Stimulated activated CD4-positive, alpha-beta T cell treated with anti-CD3 and anti-CD28 coated beads, Interleukin-2, amount 100 ng/mL, for 24 hours (primary cell): ENCODE measurements at places on chromosomes 4 and X.

DNA sequence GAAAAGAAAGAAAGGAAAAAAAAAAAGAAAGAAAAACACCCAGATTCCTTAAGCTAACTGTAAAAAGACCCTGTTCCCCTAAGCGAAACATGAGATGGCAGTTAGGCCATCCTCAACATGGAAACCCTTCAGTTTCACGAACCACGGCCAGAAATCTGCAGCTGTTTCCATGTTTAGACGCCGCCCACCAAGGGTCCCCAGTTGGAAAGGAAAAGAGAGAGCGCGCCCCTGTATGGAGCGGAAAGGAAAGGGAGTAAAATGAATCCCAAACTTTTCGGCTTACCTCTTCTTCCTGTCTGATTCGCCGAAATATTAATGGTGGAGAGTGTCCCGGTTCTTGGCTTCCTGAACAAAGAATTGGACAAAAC lies 38.3 kb downstream of the MGARP start:
- no peak for DNase-seq

GRCh38 chr4:140238351-140239056 lies 84.5 kb upstream of the MAML3 start:
- no peak for DNase-seq

GRCh38 chrX:65203545-65203944 lies 227.3 kb upstream of the ZC4H2 start:
- DNase-seq: no peak

- DNase-seq: no peak
Observed at GRCh38 chrX:16839219-16839851, 30.8 kb downstream of the RBBP7 start.

DNA sequence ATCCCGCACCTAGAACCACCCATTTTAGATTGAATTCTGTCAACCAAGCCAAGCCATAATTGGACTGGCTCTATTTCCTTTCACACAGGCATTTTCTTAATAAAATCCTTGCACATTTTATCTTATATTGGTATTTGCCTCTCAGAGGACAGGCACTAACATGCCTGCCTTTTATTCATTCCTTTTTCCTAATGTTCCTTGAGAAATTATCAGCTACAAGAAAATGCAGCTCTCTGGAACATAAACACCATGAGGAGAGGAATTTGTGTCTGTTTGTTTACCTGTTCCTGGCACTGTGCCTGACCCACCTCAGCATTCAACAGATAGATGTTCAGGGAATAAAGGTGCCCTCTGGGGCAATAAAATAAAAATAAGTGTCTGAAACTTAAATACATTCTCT lies 116.2 kb downstream of the PDHA2 start:
- no peak for DNase-seq

GRCh38 chr4:61485056-61485455 lies 284.9 kb downstream of the ADGRL3 start:
- DNase-seq: no peak

- DNase-seq: no peak
Observed at GRCh38 chr4:183617075-183617474, 41.9 kb downstream of the RWDD4 start.

- no peak for DNase-seq
Observed at GRCh38 chr4:61332693-61333092, 132.6 kb downstream of the ADGRL3 start.

DNA sequence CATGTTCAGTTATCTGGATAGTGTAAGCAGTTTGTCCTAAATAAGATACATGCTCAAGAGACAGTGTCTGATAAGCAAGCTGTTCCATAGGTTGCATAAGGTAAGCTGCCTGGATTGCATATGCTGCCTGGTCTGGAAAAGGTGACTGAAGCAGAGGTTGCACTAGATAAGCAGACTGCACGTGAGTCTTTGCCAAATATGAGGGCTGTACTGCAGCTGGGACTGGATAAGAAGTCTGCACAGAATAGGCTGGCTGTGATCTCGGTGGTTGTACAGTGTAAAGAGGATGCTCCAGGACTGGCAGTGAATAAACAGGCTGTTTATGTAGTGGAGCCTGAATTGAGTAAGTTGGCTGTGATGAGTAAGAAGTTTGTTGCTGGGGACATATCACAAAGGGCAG lies 68.9 kb downstream of the WNK3 start:
- no peak for DNase-seq

DNA sequence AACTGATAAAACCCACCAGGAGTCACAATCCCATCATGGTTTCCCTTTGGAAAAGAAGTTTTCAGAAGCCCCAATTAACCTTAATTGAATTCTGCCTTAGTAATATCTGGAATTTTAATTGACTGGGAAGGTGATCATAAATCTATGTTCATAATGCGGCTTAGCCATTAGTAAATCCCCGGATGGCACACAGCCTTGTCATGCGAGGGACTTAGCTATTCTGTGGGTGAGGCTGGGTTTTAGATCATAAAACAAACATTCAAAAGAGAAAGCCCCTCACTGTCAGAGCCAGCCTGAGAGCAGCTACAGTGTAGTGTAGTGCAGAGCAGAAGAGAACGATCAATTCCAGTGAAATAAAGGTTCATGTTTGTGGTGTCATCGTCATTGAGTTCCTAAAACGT lies 124.0 kb upstream of the NOCT start:
- no peak for DNase-seq

DNA sequence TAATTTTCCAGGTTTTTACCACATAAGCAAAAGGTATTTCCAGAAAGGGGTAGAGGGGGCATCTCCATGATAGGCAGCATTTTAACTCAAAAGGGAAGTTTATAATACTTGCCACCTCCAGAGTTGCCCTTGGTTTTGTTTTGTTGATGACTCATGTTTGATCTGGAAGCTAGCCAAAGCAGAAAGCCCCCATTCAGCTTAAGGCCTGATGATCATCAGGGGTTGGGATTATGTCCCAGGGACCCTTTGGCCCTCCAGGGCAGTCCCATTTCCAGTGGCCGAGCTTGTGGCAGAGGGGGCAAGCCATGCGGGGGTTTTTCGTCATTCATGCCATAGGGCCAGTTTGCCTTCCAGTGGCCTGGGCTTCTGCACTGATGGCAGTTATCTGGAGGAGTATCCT lies 143.0 kb upstream of the PLAC1 start:
- DNase-seq: no peak

GRCh38 chr4:55345054-55345453 lies 988 bp upstream of the SRD5A3 start:
- DNase-seq: no peak

DNA sequence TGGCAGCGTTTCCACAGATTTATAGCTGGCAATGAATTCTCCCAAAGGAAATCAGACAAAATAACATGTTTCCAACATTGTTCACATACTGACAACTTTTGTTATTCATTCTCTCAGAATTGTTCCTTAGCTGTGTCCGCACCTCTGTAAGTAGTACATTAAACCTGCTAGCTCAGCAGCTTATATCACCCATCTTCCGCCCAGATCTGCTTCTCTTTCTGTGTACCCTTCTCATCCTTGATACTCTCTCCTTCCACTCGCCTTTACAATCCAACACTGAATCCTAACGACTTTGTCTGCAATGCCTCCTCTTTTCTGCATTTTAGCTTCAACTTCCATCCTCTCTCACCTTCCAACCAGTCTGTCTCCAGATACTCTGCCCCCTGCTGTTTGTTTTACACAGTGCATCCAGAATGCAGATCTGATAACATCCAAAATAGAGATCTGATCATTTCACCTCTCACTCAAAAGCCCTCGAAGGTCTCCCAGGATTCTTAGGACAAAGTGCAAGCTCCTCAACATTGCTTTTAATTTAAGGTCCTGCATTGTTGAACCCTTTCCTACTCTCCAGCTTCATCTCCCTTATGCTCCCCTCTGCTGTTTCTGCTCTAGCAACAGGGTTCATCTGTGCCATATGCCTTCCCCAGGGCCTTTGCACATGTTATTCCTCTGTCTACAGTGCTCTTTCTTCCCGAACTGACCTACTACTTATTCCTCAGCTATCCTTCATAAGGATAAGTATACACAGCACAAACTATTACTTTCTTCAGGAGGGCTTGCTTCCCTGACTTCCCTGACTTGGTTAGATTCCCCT lies 67.3 kb upstream of the VBP1 start:
- peak; percentile 27 for DNase-seq

DNA sequence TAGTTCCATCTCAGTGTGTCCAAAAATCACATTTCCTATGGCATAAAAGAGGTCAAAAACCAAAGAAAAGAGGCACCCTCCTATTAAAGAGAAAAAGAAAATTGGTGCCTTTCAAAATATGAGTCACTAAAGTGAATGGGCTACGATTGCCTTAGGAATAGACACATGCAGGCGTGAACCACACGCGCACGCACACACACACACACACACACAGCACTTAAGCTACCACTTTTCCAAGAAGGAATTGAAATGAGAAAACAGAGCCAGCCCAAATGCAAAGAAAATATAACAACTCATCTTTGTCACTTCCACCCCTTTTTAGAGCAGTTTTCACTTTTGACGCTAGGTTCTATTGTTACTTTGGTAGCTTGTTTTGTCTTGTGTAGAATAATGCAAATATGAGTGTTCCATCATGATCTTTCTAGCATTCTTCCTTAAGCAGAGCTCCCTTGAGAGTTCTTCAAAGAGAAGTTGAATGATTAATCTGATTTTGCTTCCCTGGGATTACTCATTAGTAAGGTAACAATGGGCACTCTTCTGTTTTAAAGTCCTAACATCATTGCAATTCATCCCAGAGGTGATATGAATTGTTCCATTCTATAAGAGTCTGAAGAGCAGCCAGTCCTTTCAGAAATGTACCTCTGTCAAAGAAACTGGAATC lies 239.2 kb upstream of the GNPDA2 start:
- DNase-seq: no peak

GRCh38 chr4:3368334-3368733 lies 73.4 kb upstream of the HGFAC start:
- no peak for DNase-seq

DNA sequence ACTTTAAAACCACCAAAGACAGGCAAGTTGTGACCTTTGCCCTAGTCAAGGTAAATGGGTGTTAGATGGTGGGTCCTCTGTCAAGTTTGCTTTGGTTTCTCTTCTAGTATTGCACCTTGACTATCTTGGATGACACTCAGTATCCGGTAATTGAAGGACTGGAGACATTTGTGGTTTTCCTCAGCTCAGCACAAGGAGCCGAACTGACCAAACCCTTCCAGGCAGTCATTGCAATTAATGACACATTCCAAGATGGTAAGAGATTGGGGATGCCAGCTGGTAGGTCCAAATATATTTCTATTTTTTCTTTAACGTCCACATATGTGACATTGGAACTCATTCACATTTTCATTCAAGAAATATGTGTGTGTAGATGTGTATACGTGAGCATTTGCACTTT lies 69.3 kb upstream of the ANXA3 start:
- no peak for DNase-seq
